ENCODE measurements at places on chromosomes 16 and 17.

DNA sequence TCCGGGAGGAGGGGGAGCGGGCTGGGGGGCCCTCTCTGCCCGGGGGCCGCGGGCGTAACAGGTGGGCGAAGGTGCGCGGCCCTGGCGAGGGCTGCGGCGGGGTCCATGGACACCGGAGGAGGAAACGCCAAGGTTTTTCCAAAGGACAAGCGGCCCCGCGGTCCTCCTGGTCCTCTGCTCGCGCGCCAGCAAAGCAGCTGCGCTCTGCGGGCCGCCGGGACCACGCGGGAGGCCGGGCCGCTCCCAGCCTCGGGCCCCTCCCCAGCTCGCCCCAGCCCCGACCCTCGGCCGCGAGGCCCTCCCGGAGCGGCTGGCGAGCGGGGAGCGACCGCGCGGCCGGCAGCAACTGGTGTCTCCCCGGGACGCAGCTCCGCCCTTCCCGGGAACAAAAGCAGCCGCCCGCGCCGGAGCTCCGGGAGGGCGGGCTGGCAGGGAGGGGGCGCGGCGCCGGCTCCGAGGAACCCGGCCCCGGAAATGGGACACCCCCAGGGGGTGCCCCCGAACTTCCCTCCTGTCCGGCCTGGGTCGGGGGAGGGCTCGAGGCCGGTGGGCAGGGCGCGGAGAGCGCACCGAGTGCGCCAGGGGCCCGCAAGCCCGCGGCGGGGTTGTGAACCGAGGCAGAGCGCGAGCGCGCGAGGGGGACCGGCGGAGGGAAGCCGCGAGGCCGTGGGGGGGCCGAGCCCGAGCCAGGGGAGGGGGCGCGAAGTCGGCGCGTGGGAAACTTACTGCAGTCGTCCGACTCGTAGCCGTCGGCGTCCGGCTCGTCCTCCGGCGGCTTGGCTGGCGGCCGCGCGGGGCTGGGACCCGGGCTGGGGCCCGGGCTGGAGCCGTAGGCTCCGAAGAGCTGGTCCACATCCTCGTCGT is 837 bp downstream of the DOC2B start:
- no peak for DNase-seq

DNA sequence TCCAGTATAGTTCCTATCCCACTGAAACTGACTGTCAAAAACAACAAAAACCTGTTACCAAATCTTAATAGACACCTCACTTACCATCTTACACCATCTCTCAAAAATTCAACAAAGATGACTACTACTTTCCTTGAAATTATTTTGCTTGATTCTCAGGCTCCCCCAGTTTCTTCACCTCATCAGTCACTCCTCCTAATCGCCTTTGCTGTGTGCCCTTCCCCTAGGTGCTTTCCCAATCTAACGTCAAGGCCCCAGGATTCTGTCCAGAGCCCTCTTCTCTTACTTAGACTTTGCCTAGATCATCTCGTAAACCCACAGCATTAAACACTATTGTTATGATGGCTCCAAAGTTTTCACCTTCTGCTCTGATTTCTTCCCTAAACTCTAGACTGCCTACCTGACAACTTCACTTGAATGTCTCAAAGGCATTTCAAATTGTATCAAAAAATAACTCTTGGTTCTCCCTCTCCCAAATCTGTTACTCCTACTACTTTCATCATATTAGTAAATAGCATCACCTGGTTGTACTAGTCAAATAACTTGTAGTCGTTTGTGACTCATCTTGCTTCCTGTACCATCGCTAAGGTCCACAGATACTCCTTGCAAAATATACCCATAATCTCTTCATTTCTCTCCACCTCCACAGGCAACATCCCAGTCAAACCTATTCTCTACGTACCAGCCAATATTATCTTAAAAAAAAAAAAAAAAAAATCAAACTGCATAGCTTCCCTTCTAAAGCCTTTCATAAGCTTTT is 18.0 kb downstream of the C16orf87 start:
- no peak for DNase-seq

GRCh38 chr17:27415120-27415795 is 41.0 kb upstream of the KSR1 start:
- no peak for DNase-seq

GRCh38 chr17:15469260-15469659 is 1.8 kb upstream of the CDRT4 start:
- no peak for DNase-seq

DNA sequence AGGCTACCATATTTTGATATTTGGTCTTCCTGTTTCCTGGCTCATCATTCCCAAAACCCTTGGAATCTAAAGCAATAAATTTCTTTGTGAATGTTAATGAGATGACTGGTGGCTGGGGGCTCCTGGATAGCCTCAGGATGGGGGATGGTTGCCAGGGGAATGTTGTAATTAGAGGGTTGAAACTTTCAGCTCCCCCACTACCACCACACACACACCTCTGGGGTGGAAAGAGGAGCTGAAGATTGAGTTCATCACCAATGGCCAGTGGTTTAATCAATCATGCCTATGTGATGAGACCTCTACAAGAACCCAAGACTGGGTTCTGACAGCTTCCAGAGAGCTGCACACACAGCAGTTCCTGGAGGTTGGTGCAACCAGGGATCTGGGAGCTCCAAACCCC is 59.1 kb downstream of the HS3ST3A1 start:
- no peak for DNase-seq

All from activated CD8-positive, alpha-beta memory T cell treated with anti-CD3 and anti-CD28 coated beads, Interleukin-2, amount 50 U/mL, for 4 hours (primary cell).